ENCODE measurements at places on chromosomes 12 and 14.

DNA sequence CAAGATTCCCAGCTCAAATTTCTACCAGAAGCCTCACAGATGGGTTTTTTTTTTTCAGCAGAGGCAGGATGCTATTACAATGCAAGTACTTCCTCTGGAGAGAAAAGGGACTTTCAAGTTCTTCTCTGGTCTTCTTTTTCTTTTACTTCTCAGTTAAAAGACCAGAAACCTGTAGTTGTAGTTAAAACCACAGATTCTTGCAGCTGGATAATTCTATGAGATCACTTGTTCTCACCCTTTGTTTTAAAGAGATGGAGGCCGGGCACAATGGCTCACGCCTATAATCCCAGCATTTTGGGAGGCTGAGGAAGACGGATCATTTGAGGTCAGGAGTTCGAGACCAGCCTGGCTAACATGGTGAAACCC lies 47.6 kb upstream of the OVCH1 start:
- DNase-seq, result no peak

GRCh38 chr12:111211910-111212757 lies 156.8 kb downstream of the PHETA1 start:
- DNase-seq, result peak; percentile 58

- DNase-seq, result no peak
Observed at GRCh38 chr12:115037830-115038229, 353.9 kb upstream of the TBX3 start.

GRCh38 chr12:52254965-52255751 lies 19.3 kb upstream of the KRT86 start:
- no peak for DNase-seq

GRCh38 chr14:22472935-22473854 lies 115.8 kb downstream of the DAD1 start:
- peak; percentile 93 for DNase-seq

All from Karpas-422 (cell line).